ENCODE measurements at places on chromosomes 2 and 18. TPM values are rescaled to one million over a fixed set of nuclear protein-coding genes. Genes with fewer than 3 reads are reported as not detected.

DNA sequence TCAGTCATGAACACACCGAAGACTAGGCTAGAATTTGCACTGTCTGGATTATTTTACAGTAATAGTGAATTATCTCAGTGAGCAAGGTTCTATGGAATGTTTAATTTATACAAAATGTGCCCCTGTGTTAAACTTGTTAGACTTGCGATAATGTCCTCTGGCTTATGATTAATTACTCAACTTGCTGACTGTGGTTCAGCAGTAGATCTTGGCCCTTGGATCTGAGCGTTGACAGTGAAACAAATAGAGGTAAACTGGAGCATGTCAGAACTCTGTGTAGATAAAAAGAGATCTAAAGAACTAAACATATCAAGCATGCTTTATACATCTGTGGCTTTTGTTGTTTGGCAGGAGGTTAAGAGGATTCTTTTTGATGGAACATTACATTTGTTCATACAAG is 407.6 kb downstream of the DSEL start:
- no peak overlapping the region for H3K27ac ChIP-seq
- peaks cover 4% of the 10 kb centered on the region for H3K27me3 ChIP-seq
- no peaks in the 10 kb centered on the region for H3K36me3 ChIP-seq
- no peaks in the 10 kb centered on the region for H3K4me1 ChIP-seq

DNA sequence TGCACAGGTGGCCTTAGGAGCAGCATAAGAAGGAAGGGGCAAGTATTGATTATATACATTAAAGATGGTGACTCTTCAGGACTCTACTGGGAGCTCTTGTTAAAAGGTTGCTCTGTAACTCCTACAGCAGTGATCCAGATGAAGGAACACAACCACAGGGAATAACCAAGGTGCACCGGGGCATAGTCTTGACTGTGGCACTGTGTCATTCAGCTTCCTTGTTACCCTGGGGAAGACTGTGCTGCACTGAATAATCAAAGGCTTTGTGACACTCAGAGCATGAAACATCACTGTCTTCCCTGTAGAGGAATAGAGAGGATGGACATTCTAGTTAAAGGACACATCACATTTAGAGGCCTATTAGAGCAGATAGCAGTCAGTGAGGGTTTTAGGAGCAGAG is 105.3 kb downstream of the UBE2E3 start:
- no peaks in the 10 kb centered on the region for H3K27me3 ChIP-seq
- no peaks in the 10 kb centered on the region for H3K36me3 ChIP-seq
- H3K4me3 ChIP-seq, result no peak overlapping the region
- H3K27ac ChIP-seq, result no peak overlapping the region

DNA sequence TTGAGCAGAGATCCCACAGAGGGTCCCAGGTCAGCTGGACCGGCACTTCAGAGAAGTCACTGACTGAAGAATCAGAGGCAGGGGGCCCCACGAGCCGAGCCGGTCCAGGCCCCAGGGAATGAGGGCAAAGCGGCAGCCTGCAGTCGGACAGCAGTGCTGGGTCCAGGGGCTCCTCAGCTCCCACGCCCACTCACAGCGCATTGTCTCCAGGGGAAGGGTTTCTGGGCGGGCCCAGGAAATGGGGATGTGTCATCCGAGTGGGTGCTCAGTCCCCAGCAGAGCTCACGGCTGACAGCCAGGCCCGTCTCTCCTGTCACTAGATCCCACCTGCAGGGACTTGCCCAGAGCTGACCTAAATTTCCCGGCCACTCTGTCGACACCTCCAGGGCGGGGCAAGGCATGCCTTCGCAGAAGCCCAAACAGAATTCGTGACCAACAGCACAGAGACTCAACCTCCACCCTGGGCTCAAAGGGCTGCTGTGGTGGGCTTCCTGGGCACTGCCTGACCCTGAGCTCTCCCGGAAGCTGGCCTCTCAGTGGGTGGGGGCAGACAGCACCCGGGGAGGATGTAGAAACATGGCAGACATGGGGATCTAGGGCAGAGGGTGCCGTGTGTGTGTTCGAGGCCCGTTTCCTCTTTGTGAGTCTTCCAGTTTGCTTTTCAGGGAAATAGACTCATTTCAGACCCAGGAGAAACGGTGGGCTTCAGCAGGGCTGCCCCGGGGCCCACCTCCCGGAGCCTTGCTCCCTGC is 42.1 kb upstream of the TAF1B start:
- H3K36me3 ChIP-seq, result no peaks in the 10 kb centered on the region
- no peak overlapping the region for H3K27ac ChIP-seq
- no peaks in the 10 kb centered on the region for H3K27me3 ChIP-seq
- no peak for DNase-seq
- H3K4me1 ChIP-seq, result peaks cover 6% of the 10 kb centered on the region

DNA sequence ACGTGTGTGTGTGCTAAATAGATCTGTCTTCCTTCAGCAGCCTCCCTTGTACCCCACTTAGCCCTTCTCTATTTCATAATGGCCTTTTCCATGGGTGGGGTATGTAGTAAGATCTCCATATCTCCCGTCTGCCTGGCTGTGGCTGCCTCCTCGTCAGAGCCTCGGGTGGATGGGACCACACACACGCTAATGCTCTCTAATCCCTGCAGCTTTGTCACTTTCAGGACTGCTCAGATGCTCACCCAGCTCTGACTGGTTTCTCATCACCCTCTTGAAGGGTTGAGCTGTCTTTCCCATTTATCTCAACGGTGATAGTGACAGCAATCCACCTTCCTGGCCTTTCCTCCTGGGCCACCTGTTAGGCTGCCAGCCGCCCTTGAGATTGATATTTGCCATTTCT is 95.3 kb downstream of the DCC start:
- H3K27ac ChIP-seq, result no peak overlapping the region
- peaks cover 24% of the 10 kb centered on the region for H3K4me1 ChIP-seq
- peaks cover 20% of the 10 kb centered on the region for H3K27me3 ChIP-seq
- H3K4me3 ChIP-seq, result no peak overlapping the region

DNA sequence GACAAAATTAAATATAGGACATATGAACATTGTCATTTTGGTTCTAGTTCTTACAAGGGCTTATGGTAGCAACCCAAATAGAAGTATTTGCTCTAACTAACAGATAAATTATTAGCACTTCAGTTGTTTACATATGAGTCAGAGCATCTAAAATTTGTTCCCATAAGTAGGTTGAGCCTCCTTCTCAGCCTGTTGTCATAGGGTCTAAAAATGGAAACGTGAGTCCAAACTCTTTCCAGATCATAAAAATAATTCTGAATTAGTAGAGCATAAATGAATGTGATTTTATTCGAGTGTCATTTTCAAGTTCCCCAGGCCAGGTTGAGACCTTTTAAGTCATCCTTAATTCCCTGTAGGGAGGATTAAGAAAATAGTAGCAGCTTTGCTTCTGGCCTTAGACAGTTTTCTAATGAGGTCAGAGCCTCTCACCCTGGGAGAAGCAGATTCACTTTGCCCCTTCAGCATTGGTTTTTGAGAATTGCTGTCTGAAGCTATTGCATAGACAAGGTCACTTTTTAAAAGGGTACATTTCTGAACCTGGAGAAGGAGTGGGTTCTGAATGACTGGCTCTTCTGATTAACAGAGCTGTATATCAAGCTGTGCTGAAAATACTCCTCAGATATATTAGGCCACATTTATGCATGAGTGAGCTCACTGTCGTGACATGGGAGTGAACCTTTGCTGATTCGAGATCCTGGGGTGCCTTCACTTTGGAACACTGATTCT is 164.3 kb downstream of the NEDD4L start:
- no peak overlapping the region for H3K4me3 ChIP-seq
- H3K36me3 ChIP-seq, result no peaks in the 10 kb centered on the region
- DNase-seq, result no peak
- peak overlapping the region; percentile 83 for H3K27ac ChIP-seq
- H3K27me3 ChIP-seq, result no peaks in the 10 kb centered on the region
- peaks cover 9% of the 10 kb centered on the region for H3K4me1 ChIP-seq

- no peaks in the 10 kb centered on the region for H3K27me3 ChIP-seq
- no peak overlapping the region for H3K27ac ChIP-seq
- no peak overlapping the region for H3K4me3 ChIP-seq
- no peak for DNase-seq
These were observed 141.9 kb downstream of the TTC32 start for GRCh38 chr2:19759880-19760279.

DNA sequence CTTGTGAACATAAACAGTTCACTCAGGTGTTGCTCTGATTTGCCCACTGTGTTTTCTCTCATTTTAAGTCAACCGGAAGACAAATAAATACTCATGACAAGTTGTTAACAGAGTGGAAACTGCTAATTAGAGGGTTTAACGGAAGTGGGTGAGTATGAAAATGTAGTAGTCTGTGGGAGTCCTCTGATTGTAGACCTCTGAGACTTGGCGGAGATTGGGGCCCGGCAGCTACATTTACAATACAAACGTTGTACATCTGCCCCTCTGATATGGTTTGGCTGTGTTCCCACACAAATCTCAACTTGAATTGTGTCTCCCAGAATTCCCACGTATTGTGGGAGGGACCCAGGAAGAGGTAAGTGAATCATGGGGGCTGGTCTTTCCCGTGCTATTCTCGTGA is 107.3 kb upstream of the FAM98A start:
- no peaks in the 10 kb centered on the region for H3K36me3 ChIP-seq
- no peak overlapping the region for H3K4me3 ChIP-seq
- no peaks in the 10 kb centered on the region for H3K27me3 ChIP-seq
- H3K27ac ChIP-seq, result no peak overlapping the region
- no peak for DNase-seq
- no peaks in the 10 kb centered on the region for H3K4me1 ChIP-seq

DNA sequence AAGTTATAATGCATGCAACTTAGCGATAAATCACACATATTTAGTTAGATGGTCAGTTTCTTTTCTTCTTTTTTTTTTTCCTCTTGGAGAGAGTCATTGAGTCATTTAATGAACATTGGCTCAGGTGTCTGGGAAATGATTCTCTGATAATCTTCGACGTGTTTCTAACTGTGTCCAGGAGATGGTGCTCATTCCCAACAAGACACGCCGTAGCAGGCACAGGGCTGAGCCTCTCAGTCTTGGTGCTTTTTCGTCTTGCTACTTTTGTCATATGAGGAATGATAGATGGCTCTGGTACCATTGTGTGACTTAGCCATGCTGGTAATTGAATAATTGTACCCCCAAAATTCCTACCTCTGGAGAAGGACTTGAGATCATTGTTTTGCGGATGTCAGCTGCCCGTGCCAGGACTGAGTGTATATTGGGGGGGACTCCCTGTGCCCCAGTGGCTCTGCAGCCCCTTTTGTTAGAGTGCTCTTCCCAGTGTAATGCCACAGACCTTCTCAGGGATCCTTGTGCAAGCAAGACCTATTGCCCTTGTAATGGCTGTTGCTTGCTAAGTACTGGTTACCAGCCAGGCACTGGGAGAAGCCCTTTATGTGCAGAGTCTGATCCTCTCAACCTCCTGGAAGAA is 107.6 kb upstream of the CYRIA start:
- no peak overlapping the region for H3K27ac ChIP-seq
- peaks cover 6% of the 10 kb centered on the region for H3K27me3 ChIP-seq
- peak; percentile 58 for DNase-seq
- no peak overlapping the region for H3K4me3 ChIP-seq
- H3K36me3 ChIP-seq, result no peaks in the 10 kb centered on the region

- no peaks in the 10 kb centered on the region for H3K27me3 ChIP-seq
- H3K4me3 ChIP-seq, result no peak overlapping the region
- H3K4me1 ChIP-seq, result peaks cover 8% of the 10 kb centered on the region
- H3K36me3 ChIP-seq, result no peaks in the 10 kb centered on the region
- H3K27ac ChIP-seq, result no peak overlapping the region
These were observed 104.4 kb downstream of the GULP1 start for GRCh38 chr2:188395903-188396689.

- peaks cover 26% of the 10 kb centered on the region for H3K4me1 ChIP-seq
- H3K36me3 ChIP-seq, result no peaks in the 10 kb centered on the region
- H3K4me3 ChIP-seq, result no peak overlapping the region
- H3K27me3 ChIP-seq, result no peaks in the 10 kb centered on the region
These were observed 83.9 kb upstream of the PKDCC start for GRCh38 chr2:41963661-41964525.

DNA sequence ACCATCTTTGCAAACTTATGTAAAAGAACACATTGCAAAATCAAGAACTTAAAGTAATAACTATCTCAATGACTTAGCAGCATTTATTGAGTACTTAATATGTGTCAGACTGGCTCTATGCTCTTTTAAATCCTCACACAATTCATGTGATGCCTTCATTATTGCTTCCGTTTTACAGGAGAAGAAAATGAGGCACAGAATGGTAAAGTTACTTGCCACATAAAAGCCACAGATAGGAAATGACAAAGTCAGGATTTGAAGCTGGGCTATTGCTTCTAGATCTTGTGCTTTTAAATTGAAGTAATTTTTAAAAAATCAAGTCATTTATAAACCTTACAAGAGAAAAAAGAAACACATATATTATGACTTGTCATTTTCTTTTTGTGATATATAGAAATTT is 174.2 kb downstream of the WDR7 start:
- no peak overlapping the region for H3K4me3 ChIP-seq
- DNase-seq, result no peak
- H3K27me3 ChIP-seq, result no peaks in the 10 kb centered on the region
- H3K27ac ChIP-seq, result no peak overlapping the region

- H3K27me3 ChIP-seq, result no peaks in the 10 kb centered on the region
- H3K4me1 ChIP-seq, result peaks cover 4% of the 10 kb centered on the region
- H3K27ac ChIP-seq, result no peak overlapping the region
- peaks cover 9% of the 10 kb centered on the region for H3K36me3 ChIP-seq
These were observed 65.2 kb upstream of the ST8SIA5 start for GRCh38 chr18:46821856-46822711.

GRCh38 chr2:70664525-70664924 is 103.5 kb downstream of the ADD2 start:
- H3K36me3 ChIP-seq, result no peaks in the 10 kb centered on the region
- no peak for DNase-seq
- no peak overlapping the region for H3K27ac ChIP-seq

DNA sequence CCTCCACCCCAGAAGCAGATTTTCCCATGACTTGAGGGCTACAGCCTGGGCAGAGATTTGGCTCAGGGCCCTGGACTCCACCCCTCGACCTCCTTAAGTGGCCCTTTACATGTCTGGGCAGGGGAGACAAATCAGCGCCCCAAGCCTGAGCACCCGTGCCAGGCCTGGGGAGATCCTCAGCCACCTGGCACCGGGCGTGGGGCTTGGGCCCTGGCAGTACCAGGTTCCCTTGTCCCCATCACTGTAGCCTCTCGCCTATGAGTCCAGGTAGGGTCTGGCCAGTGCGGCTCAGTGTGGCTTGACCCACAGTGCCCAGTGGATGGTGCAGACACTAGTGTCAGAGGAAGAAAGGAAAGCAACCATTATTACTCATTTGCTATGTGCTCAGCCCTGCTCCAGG is 22.0 kb upstream of the DNMT3A start:
- no peak for DNase-seq
- no peaks in the 10 kb centered on the region for H3K4me1 ChIP-seq
- H3K27me3 ChIP-seq, result peaks cover 3% of the 10 kb centered on the region
- no peaks in the 10 kb centered on the region for H3K36me3 ChIP-seq
- no peak overlapping the region for H3K27ac ChIP-seq
- no peak overlapping the region for H3K4me3 ChIP-seq

The ZC3H15 gene
- total RNA-seq, result 30.2 TPM

The KCNG2 gene
- not detected for total RNA-seq

The SLC4A5 gene
- total RNA-seq, result 2.3 TPM

The CYBRD1 gene
- 0.95 TPM for total RNA-seq

The SMAD7 gene
- total RNA-seq, result 129 TPM

The CD207 gene
- total RNA-seq, result not detected

The NCKAP5 gene
- total RNA-seq, result 0.21 TPM

The TUBB8B gene
- not detected for total RNA-seq

The TBR1 gene
- total RNA-seq, result 0.48 TPM
